ENCODE measurements at places on chromosomes 6 and 20.
A peak's percentile ranks its signal among the peaks of the same experiment; 100 is the strongest.

DNA sequence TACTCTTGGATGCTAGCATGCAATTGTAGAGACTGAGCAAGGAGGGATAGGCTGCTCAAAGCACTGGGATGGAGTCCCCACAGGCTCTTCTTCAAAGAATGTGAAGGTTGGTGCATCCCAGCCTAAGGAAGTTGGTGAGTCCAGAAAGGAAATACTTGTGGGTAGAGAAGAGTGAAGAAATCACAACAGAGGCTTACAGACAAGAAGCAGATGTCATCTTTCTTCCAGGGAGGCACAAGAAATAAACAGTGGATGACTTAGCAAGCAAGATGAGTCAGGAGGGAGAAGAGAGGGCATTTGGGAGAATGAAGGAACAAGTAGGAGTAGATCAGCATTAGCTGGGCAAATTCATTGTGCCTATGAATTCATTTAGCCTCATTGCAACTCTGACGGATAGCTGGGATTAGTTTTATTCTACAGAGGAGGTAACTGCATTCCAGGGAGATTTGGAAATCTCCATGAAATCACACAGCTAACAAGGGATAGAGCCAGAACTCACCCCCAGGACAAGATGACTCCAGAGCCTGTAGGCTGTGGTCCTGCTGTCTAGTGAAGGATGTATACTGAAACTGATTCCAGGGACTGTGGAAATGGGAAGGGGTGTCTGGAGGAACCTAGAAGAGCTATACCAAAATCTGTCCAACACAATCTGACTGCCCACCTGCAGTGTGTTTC lies 125.8 kb upstream of the SPTLC3 start:
- no peaks in the 10 kb centered on the region for H3K4me1 ChIP-seq
- no peaks in the 10 kb centered on the region for H3K36me3 ChIP-seq
- no peak for DNase-seq
- no peak overlapping the region for H3K27ac ChIP-seq

- no peaks in the 10 kb centered on the region for H3K27me3 ChIP-seq
- no peaks in the 10 kb centered on the region for H3K36me3 ChIP-seq
- no peak for DNase-seq
- no peak overlapping the region for H3K4me3 ChIP-seq
- no peak overlapping the region for H3K27ac ChIP-seq
- no peaks in the 10 kb centered on the region for H3K4me1 ChIP-seq
These were observed 151.5 kb upstream of the CENPW start for GRCh38 chr6:126188279-126188909.

- no peaks in the 10 kb centered on the region for H3K4me1 ChIP-seq
- no peaks in the 10 kb centered on the region for H3K27me3 ChIP-seq
- no peak for DNase-seq
- H3K27ac ChIP-seq = no peak overlapping the region
These were observed 31.7 kb upstream of the ME1 start for GRCh38 chr6:83462524-83462923.

DNA sequence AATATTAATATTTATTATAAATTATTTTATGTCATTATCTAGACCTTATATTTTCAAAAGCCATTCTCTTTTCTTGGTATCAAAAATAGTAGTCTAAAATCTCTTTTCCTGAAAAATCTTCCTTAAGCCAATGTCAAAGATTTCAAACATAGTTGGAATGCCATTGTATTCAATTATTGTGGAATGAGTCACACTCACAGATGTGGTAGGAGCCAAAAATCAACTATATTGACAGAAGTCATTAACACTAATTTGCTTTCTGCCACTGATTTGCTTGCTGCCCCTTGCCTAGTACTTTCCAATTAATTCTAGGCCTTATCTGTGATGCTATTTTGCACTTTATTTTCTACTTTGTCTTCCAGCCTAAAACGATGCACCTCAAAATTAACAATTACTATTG lies 1326.3 kb upstream of the GJE1 start:
- H3K4me3 ChIP-seq = no peak overlapping the region
- H3K36me3 ChIP-seq = no peaks in the 10 kb centered on the region
- no peak overlapping the region for H3K27ac ChIP-seq
- no peaks in the 10 kb centered on the region for H3K4me1 ChIP-seq
- DNase-seq = no peak

DNA sequence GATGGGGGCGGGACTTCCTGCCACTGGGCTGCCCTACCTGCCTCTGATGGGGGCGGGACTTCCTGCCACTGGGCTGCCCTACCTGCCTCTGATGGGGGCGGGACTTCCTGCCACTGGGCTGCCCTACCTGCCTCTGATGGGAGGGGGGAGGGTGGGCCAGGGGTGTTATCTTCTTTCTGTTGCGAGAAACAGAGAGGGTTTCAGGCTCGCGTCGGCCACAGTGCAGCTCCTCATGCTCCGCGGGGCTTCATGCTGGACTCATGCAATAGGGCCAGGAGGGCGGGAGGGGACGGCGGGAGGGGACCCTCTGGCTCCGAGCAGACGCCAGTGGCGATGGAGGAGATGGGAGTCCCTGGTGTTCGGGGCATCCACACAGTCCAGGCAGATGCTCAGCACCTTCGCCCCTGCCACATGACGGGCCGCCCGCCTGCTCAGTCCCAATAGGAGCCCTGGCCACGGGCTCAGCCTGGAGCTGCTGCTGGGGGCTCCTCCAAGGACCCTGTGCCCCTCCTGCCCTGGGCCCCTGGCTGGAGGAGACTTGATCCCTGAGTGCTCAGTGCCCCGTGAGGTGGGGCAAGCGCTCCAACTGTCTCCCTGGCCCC lies 48.8 kb upstream of the CHRNA4 start:
- H3K36me3 ChIP-seq = no peaks in the 10 kb centered on the region
- H3K4me1 ChIP-seq = no peaks in the 10 kb centered on the region
- H3K4me3 ChIP-seq = no peak overlapping the region
- no peak for DNase-seq
- no peak overlapping the region for H3K27ac ChIP-seq

- peak overlapping the region; percentile 87 for H3K27ac ChIP-seq
- H3K27me3 ChIP-seq = no peaks in the 10 kb centered on the region
- DNase-seq = no peak
- peaks cover 38% of the 10 kb centered on the region for H3K4me1 ChIP-seq
- no peaks in the 10 kb centered on the region for H3K36me3 ChIP-seq
These were observed 15.0 kb upstream of the TBC1D22B start for GRCh38 chr6:37242429-37243052.

GRCh38 chr6:135525594-135525993 lies 28.1 kb upstream of the AHI1 start:
- peaks cover 3% of the 10 kb centered on the region for H3K4me1 ChIP-seq
- no peak for DNase-seq

GRCh38 chr6:31821301-31822035 lies 6.1 kb upstream of the HSPA1B start:
- no peaks in the 10 kb centered on the region for H3K36me3 ChIP-seq
- peak overlapping the region; percentile 99 for H3K27ac ChIP-seq
- H3K4me3 ChIP-seq = peak overlapping the region; percentile 39
- H3K4me1 ChIP-seq = peaks cover 66% of the 10 kb centered on the region
- peak; percentile 82 for DNase-seq

DNA sequence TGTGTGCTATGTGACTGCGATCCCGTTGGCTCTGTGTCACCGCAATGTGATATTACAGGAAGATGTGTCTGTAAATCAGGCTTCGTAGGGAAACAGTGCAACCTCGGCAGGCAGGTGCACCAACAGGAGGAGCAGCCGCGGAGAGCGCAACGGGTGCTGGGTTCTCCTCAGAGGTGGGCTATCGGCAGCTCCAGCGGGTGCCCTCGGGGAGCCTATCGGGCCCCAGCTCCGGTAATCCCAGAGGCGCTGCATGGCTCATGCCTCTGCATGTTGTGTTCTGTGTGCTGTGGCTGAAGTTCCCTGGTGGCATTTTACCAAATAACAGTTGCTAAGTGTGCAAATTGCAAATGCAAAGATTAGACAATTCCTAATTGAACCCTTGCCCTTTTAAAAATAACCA lies 409.9 kb downstream of the LAMA2 start:
- no peak for DNase-seq
- H3K4me1 ChIP-seq = no peaks in the 10 kb centered on the region
- H3K27ac ChIP-seq = no peak overlapping the region
- H3K4me3 ChIP-seq = no peak overlapping the region
- H3K36me3 ChIP-seq = peaks cover 16% of the 10 kb centered on the region

DNA sequence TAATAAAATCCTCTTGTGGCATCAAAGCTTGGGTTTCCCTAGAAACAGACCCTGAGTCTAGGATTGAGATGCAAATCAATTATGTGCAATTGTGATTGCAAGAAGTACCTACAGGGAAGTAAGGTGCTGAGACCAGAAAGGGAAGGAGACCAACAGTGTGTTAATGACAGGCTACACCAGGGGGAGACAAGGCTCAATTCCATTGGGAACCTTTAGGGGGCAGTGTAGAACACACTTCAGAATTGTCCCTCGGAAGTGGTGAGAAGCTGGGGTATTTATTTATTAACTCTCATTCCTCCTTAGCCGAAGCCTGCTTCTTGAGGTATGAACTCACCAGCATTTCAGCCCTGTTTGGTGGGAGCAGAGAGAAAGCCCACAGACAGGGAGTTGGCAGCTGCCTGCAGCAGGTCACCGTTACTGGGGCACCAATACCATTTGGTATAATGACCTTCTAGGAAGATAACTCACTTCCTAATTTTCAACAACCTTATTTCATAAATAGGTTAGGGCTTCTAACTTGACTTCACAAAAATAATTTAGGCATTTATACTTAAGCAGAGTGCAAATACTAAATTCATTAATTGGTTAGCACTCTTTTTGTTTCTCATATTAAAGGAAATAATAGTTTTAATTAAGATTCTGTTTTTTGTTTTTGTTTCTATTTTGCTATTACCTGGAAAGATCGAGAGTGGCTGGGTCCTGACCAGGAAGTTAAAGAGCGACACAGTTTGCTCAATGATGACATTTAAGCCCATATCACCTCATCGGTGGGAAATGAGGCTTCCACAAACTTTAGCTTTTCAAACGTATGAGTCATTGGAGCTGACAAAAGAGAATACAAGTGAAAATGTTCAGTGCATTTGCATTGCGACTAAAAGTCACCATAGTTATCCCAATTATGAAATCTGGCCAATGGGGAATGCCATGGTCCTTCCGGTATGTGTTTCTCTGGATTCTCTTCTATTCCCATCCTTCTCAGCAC lies 94.8 kb downstream of the BTBD3 start:
- H3K36me3 ChIP-seq = no peaks in the 10 kb centered on the region
- no peak overlapping the region for H3K4me3 ChIP-seq
- H3K4me1 ChIP-seq = no peaks in the 10 kb centered on the region
- DNase-seq = no peak
- no peak overlapping the region for H3K27ac ChIP-seq
- no peaks in the 10 kb centered on the region for H3K27me3 ChIP-seq

- peaks cover 4% of the 10 kb centered on the region for H3K27me3 ChIP-seq
- no peak for DNase-seq
- no peaks in the 10 kb centered on the region for H3K36me3 ChIP-seq
These were observed 11.0 kb upstream of the FAM210B start for GRCh38 chr20:56347628-56348304.

GRCh38 chr6:106975738-106976064 lies 1.2 kb upstream of the CD24 start:
- peak overlapping the region; percentile 61 for H3K4me3 ChIP-seq
- H3K27ac ChIP-seq = no peak overlapping the region
- no peak for DNase-seq
- peaks cover 25% of the 10 kb centered on the region for H3K27me3 ChIP-seq
- H3K36me3 ChIP-seq = no peaks in the 10 kb centered on the region

- no peak overlapping the region for H3K27ac ChIP-seq
- no peaks in the 10 kb centered on the region for H3K4me1 ChIP-seq
- DNase-seq = no peak
- H3K36me3 ChIP-seq = no peaks in the 10 kb centered on the region
These were observed 4.5 kb downstream of the SOX12 start for GRCh38 chr20:329851-330232.

GRCh38 chr6:75931011-75931680 lies 141.3 kb downstream of the IMPG1 start:
- peaks cover 14% of the 10 kb centered on the region for H3K4me1 ChIP-seq
- DNase-seq = no peak
- H3K27ac ChIP-seq = no peak overlapping the region
- H3K36me3 ChIP-seq = no peaks in the 10 kb centered on the region

GRCh38 chr20:48008850-48009515 lies 223.7 kb upstream of the SULF2 start:
- no peaks in the 10 kb centered on the region for H3K4me1 ChIP-seq
- no peak overlapping the region for H3K27ac ChIP-seq
- no peak overlapping the region for H3K4me3 ChIP-seq
- DNase-seq = no peak
- H3K36me3 ChIP-seq = no peaks in the 10 kb centered on the region

All from heart left ventricle (tissue), 16 donors.